ENCODE measurements at places on chromosomes 16 and 17.

GRCh38 chr17:74569020-74570003 is 2.0 kb upstream of the CD300H start:
- DNase-seq = no peak

DNA sequence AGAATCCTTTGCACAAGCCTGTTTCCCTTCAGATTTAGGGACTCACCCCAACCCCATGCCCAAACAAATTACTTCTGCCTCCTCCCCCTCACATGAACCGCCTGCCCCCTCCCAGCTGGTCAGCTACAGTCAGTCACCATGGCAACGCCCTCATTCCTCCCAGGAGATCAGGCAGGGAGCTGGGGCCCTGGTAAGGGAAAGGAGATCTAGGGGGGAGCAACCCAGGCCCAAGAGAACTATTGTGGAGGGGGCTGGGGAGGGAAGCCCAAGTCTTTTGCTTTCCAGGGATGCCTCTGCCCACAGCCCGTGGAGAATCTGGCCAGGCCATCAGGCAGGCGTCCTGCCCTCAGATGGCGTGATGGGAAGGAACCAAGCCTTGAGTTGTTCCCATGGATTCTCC is 2.8 kb downstream of the FAM171A2 start:
- DNase-seq = no peak

- DNase-seq = no peak
Observed at GRCh38 chr17:66524877-66525276, 222.5 kb downstream of the PRKCA start.

DNA sequence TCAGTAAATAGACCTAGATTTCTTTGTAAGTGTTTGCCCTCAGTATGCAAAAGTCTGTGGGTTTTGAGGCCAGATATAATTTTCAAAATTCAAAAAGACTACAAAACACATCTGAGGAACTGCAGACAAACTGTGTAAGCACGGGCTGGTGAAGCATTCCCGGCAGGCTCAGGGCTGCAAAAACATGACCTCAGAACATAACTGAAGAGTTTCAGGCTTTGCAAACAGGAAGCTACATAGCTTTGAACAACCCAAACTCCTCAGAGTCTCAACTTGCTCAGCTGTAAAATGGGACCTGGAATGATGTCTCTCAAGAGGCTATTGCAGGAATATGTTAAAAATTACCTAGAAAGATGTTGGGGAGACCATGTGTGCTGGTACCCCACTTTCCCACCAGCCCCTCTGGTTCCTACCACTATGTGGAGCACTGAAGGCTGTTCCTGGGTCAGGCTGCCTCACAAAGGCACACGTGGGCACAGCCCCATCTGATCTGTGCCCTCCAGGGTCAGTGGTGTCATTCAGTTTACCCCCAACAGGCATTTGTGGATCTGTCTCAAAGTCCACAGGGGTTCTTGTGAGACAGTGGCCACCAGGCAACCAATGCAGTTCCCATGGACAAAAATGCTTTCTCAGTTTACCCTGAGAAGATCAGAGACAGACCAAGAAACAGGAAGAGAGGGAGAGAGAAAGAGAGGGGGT is 72.9 kb downstream of the CREBBP start:
- no peak for DNase-seq

DNA sequence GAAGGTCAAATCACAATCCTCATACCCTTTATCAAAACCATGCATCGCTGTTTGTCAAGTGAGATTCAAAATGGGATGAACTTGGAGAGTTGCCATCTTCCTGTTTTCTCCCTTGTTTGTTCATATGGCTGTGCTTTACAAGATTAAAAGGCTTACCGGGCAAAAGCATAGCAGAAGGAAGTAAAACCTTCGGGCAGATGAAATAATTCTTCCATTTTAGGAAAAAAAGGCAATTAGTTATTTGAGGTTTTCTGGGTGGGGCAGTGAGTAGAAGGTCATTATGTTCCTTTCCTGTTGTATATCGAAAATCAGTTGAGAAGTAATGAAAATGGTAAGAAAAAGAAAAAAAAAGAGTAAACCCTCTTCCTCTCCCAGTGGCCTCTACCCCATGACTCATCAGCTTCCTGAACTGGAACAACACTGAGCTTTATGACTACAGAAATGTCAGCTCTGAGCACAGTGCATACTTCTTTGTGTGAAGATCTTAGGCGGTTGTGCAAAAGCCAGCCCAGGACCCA is 369.2 kb downstream of the CDH13 start:
- no peak for DNase-seq

DNA sequence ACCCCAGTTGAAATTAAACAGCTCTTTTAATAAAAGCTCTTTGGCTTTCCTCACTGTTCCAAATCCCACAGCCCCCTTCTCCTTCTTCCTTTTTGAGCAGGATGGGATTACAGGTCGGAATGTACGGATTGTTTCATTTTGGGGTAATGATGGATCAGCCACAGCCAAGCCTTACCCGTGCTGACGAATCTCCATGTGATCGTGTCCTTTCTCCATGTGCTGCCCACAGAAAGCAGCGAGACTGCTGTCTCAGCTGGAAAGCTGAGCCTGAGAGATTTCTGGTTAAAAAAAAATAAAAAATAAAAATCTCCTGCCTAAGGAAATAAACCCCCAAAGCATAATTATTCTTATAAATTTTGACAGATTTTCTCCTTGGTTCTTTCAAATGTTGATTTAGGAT is 276.6 kb downstream of the CPPED1 start:
- DNase-seq = no peak

DNA sequence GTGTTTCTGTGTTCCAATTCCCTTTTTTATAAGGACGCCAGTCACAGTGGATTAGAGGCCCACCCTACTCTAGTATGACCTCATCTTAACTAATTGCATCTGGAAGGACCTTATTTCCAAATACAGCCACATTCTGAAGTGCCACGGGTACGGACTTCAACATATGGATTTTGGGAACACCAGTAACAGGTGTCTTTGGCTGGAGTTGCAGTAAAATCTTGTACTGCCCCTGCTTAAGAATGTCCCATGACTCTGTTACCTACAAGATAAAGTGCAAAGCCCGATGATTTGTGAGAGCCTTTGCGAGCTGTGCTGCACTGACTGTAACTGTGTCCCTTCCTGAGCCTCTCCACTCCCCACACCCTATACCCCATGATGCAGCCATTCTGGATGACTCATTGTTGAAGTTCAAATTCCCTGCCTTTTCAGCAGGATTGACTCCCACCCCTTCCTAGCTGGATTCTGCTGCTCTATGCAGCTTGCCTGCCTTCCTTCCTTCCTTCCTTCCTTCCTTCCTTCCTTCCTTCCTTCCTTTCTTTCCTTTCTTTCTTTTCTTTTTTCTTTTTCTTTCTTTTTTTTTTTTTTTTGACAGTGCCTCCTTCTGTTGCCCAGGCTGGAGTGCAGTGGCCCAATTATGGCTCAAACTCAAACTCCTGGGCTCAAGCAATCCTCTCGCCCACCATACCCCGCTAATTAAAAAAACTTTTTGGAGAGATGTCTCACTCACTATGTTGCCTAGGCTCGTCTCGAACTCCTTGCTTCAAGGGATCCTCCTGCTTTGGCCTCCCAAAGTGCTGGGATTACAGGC is 2.1 kb downstream of the HCRT start:
- DNase-seq = no peak

DNA sequence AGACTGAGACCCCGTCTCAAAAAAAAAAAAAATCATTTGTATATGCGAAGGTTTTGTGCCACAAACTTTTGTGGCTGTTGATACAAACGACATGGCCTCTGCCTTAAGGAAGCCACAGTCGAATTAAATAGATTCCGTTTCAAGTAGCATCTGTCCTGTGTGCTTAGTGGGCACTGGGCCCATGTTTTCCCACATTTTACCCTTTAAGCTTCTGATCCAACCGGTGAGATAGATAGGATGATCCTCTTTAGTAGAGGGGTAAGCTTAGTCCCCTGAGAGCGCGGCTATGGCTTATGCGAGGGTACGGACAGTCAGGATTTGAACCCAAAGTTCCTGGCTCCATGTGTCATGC is 776 bp upstream of the TMEM219 start:
- no peak for DNase-seq

GRCh38 chr17:19541445-19541844 is 7.8 kb downstream of the SLC47A1 start:
- no peak for DNase-seq

All from BE2C (cell line).